ENCODE measurements at places on chromosomes 4 and X.

- DNase-seq, result no peak
Observed at GRCh38 chr4:142858446-142858845, 12.3 kb upstream of the INPP4B start.

GRCh38 chr4:107977966-107978705 is 11.6 kb upstream of the HADH start:
- DNase-seq, result no peak

- DNase-seq, result no peak
Observed at GRCh38 chr4:121150003-121150402, 14.1 kb downstream of the TNIP3 start.

- DNase-seq, result no peak
Observed at GRCh38 chr4:17968721-17969120, 52.8 kb downstream of the LCORL start.

DNA sequence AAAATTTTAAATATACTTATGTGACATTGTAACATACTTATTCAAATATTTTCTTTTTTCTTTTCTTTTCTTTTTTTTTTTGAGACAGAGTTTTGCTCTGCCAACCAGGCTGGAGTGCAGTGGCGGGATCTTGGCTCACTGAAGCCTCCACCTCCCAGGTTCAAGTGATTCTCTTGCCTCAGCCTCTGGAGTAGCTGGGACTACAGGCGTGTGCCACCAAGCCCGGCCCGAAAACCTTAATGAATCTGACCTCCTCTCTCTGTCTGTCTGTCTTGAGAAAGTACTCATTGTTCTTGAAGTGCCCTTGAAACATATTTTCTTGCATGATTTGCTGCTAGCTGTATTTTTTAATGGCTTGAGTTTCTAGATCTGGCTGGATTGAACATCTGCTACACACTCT is 136.8 kb downstream of the ANAPC4 start:
- no peak for DNase-seq

Data from stimulated activated CD8-positive, alpha-beta memory T cell treated with anti-CD3 and anti-CD28 coated beads, Interleukin-15, amount 100 ng/mL, for 24 hours (primary cell).